ENCODE measurements at places on chromosomes 16 and 17.

- DNase-seq = no peak
These were observed 9.6 kb upstream of the KPNB1 start for GRCh38 chr17:47640076-47640475.

DNA sequence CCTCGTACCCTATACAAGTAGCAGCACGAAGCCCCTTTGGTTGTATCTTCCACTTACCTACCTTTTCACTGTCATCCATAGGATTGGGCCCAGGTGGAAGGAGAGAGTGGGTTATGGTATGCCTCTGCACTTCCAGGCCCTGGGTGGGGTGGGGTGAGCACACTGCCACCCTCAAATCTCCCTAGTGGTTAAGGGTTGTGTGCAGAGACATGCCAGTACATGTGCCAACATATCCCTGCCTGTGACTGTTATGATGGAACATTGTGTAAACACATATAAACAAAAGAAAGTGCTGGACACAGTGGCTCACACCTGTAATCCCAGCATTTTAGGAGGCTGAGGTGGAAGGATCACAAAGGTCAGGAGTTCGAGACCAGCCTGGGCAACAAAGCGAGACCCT lies 11.1 kb downstream of the HROB start:
- DNase-seq = no peak

- no peak for DNase-seq
These were observed 224.6 kb upstream of the N4BP1 start for GRCh38 chr16:48834576-48834975.

- no peak for DNase-seq
These were observed 68.0 kb upstream of the NKD1 start for GRCh38 chr16:50480206-50480605.

- no peak for DNase-seq
These were observed 23.1 kb downstream of the CACNA1G start for GRCh38 chr17:50583641-50584040.

All from NCI-H1092 treated with DMSO at 0.1 percent for 48 hours (cell line).